ENCODE measurements at places on chromosomes 1 and 21.

- peak; percentile 35 for DNase-seq
Measured at GRCh38 chr1:213997038-213997771, 9.4 kb downstream of the PROX1 start.

GRCh38 chr1:30746212-30747032 lies 11.2 kb downstream of the LAPTM5 start:
- no peak for DNase-seq

DNA sequence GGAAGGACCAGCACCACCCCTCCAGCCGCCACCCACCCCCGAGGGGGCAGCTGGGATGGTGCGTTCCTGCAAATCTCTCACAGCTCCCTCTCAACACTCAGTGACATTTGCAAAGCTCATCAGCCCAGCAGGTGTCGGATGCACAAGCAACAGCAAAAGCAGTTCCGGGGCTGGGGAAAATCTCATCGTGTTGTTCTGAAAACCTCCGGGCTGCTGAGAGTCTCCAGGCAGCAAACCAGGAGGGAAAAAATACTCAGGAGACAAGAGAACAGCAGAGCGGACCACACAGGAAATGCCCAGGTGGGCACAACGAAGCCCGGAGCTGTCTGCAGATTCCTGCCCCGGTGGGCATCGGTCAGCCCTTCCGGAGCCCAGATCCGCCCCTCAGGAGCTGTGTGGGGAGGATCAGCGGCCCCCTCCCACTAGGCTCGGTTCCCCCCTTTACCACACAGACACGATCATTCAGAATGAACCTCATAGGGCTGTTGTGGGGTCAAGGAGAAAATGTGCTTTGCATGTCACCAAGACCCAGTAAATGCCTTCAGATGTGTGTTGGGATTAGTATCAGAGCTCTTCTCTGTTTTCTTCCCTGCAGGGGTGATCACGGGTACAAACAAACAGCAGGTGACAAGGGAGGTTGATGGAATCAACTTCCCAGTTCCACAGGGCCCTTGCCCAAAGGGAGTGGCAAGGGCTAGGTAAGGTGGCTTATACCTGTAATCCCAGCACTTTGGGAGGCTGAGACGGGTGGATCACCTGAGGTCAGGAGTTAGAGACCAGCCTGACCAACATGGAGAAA lies 127.0 kb upstream of the TIAM1 start:
- no peak for DNase-seq

DNA sequence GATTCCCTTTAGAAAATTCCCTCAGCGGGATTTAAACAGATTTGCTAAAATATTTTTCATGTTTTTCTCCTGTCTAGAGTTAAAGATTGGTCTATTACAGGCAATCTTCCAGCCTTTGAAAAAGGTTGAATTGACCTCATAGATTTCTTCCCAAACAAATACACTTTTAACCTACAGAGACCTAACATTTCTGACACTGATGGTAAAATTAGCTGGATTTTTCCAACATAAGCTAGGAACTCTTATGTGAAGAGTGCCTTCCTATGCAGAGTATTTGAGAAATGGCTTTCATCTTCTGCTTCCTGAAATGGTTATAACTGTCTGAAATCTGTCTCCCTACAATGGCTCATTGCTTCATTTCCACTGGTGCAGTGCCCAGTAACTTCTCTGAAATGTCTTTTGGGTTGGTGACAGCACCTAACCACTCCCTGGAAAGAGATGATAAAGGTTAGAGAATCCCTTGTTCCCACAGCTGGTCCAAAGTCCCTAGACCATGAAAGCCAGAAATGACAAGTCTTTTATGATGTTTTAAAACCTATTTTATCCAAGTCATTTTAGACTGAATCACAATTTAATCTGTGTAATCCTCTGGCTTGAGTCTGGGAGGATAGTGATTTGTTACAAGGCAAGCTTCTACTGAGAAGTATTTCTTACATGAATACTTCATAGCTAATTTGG lies 269.4 kb downstream of the BACH1 start:
- no peak for DNase-seq

- DNase-seq: no peak
Measured at GRCh38 chr1:108503062-108503733, 53.1 kb downstream of the NBPF6 start.

DNA sequence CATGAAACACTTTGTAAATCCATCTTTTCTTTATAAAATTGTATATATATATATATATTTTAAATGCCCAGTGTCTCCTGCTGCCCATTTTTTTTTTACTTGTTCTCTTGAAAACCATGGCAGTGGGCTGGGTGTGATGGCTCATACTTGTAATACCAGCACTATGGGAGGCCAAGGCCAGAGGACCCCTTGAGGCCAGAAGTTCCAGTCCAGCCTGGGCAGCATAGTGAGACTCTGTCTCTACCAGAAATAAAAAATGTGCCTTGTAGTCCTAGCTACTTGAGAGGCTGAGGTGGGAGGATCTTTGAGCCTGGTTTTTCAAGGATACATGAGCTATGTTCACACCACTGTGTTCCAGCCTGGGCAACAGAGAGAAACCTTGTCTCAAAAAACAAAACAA lies 62.2 kb downstream of the HS2ST1 start:
- no peak for DNase-seq

DNA sequence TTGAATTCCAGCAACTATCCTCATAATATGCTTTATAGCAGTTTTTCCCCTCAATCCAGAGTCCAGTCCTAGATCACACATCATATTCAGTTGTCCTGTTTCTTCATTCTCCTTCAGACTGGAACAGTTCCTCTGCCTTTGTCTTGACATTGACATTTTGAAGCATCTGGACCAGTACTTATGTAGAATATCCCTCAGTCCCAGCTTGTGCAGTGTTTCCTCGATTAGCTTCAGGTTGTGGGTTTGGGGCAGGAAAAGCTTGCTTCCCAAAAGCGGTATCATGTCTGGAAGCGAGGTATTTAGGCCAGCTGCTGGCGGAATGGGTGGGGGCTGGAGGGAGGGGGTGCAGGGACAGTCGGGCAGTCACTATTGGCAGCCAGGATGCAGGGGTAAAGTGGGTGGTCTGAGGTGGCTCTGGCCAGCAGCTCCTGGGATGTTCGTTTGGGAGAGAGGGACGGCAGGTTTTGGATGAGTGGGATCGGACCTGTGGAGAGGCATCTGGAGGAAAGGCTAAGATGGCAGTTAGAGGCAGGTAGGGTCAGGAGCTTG lies 6.5 kb downstream of the THEMIS2 start:
- no peak for DNase-seq

- DNase-seq: no peak
Measured at GRCh38 chr1:64363111-64363510, 106.8 kb upstream of the CACHD1 start.

DNA sequence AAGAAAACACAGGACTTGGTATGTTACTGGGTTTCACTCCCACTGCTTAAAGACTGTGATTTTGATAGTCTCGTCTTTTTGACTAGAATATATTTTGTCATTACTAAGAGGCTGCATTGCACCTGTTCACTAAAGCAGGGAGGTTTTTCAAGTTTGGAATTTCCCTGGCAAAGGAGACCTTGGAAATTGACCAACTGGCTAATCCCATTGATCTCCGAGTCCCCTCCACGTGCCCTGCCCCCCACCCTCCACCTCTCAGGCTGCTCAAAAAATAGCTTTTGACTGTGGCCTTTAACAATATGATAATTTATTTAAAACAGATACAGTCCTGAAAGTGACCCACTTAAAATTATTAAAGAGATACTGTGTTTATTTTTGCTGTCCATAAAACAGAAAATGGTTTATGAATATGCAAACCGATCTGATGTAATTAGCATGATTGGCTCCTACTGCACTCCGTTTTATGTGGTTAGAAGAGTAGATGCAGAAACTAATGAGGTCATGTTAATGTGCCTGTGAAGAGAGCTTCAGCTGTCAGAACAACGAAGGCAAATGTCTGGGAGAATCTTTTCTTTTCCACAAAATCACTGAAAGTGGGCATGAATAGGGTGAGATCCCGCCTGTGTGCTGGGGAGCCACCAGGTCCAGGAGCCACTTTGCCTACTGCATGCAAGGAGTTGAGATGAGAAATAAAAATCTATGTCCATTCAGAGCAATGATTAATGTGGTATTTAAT lies 361.5 kb downstream of the RRAGC start:
- no peak for DNase-seq

DNA sequence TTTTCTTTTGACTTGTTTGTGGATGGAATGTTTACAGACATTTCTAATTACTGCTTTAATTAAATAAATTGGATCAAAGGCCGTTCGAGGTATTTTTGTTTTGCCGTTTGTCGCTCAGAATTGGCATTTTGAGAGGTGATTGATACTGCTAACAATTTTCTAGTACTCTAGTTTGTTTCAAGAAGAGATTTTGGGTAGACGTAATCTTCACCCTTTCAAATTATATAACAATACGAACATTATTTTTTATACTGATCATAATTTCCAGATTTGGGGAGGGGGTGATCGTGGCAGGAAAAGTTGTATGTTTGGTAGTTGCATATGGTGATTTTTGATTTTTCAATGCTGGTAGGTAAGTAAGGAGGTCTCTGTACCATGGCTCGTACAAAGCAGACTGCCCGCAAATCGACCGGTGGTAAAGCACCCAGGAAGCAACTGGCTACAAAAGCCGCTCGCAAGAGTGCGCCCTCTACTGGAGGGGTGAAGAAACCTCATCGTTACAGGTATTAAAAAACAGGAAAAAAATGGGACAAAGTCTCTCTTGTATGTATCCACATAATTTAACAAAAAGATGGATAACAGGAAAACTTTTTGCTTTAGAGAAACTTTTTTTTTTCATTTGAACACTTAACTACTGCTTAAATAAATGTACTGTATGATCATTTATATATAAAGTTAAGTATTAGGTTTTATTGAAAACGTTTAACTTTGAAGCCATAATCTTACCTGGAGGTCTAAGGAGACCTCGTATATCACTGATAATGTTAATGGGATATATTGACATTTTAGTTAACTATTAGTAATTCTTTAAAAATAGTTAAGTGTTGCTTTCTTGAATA lies 1.7 kb downstream of the H3-3A start:
- no peak for DNase-seq

DNA sequence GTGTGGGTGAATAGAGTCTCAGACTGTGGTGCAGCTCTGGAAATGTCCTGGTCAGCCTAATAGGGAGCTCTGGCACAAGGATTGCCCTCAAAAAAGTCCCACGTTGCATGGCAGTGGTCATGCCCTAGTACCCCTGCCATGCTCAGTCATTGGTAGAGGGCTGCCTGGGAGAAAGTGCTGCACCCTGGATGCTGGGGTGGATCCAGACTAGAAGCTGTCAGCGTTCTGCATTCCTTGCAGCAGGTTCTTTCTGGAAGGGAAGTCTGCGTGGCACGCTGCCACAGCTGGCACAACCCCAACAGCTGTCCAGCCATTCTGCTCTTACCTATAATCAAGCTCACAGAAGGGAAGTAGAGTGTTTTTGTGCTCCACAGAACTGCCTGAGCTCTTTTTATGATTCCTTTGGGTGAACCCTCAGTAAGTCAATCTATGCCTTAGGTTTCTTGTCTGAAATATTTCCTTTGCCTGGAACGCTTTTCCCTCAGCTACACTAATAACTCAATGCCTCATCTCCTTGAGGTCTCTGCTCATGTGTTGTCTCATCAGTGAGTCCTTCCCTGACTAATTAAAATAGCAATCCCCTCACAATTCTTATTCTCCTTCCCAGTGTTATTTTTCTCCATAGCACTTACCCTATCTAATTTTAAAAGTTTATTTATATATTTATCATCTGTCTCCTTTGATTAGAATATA lies 61.5 kb upstream of the JAK1 start:
- DNase-seq: no peak

DNA sequence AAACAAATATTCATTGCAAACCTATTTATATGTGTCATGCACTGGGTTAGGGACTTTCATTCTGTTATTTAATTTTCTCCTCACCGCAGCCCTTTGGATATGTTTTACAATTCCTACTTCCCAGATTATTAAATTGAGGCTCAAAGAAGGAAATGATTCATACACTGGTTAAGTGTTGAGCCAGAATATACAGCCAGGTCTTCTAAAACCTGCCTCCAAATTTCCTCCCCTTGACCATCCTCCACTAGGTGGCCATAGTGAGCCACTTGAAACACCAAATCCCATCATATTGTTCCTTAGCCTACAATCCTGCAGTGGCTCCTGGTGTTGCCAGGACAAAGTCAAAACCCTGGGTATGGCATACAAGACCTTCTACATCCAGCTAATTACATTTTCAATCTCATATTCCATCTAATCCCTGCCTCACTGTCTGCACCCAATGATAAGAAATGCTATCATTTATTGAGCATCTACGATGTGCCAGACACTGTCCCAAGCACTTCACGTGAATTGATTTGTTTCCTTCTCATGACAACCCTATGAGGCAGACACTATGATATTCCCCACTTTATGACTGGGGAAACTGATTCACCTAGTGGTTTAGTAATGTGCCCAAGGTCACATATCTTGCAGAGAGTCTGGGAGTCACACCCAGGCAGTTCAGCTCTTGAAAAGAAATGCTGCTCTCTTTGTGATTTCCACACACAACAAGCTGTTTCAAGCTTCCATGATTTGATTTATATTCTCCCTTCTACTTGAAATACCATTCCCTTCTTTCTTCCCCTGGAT lies 23.6 kb upstream of the KIRREL1 start:
- no peak for DNase-seq

- DNase-seq: no peak
Measured at GRCh38 chr1:22044690-22045420, 7.7 kb upstream of the CDC42 start.

DNA sequence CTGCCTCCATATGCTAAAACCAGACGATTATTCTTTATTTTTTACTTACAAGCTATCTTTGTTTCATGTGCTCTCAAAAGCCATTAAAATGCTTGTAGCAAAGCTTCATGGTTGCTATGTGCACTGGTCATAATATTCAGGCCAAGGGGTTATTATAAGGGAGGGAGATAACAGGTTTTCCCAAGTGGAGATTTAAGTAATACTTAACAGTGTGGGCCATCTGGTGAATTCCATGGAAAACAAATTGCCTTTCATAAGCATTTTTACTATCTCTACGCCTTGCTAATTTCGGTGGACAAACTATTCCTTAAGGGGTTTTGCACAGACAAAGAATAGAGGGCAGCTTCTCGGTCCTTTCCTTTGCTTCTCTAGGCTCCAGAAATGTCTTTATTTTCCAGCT lies 137.8 kb downstream of the NUF2 start:
- DNase-seq: no peak

DNA sequence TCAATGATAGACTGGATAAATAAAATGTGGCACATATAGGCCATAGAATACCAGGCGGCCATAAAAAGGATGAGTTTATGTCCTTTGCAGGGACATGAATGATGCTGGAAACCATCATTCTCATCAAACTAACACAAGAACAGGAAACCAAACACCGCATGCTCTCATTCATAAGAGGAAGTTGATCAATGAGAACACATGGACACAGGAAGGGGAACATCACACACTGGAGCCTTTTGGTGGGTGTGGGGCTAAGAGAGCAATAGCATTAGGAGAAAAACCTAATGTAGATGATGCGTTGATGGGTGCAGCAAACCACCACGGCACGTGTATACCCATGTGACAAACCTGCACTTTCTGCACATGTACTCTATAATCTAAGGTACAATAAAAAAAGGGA lies 883.4 kb upstream of the PRMT6 start:
- DNase-seq: no peak
